Activated T-cell treated with anti-CD3 and anti-CD28 coated beads for 48 hours (primary cell): ENCODE measurements at places on chromosomes 11 and 22.

DNA sequence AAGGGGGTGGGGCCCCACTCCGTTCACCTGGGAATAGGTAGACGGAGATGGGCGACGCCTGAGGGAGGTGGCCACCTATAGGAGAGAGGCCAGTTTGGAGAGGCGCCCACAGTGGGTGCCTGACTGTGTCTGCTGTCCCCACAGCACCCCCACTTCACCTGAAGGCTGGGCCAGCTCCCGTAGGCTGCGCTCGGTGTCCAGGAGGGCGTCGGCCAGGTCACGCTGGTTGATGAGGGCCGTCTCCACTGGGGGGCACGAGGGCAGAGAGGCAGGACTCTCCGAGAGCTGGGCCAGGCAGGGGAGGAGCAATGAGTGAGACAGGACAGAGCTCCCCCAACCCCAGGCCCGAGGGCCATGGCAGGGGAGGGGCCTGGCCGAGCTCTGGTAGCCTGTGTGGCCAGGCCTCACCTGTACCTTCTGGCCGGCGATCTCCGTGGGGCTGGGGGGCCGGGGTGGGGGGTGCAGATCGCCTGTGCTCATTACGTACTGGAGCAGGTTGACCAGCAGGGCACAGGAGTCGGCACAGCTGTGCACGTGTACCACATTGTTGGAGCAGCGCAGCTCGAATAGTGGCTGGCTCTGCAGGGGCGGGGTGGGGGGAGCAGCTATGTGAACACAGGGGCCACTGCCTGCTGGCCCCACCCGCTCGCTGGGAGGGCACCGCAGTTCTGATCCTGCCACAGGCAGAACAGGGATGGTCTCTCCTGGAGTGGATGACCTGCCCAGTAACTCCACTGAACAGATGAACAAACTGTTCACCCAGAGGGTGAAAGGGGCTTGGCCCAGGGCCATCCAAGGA, 14.7 kb downstream of the ATG2A start:
- no peak for DNase-seq

- no peak for DNase-seq
Observed at GRCh38 chr11:126181939-126182730, 29.3 kb downstream of the RPUSD4 start.

GRCh38 chr11:34339149-34340064, 18.4 kb downstream of the ABTB2 start:
- no peak for DNase-seq

- no peak for DNase-seq
Observed at GRCh38 chr11:61491736-61492395, 16.7 kb upstream of the LRRC10B start.

DNA sequence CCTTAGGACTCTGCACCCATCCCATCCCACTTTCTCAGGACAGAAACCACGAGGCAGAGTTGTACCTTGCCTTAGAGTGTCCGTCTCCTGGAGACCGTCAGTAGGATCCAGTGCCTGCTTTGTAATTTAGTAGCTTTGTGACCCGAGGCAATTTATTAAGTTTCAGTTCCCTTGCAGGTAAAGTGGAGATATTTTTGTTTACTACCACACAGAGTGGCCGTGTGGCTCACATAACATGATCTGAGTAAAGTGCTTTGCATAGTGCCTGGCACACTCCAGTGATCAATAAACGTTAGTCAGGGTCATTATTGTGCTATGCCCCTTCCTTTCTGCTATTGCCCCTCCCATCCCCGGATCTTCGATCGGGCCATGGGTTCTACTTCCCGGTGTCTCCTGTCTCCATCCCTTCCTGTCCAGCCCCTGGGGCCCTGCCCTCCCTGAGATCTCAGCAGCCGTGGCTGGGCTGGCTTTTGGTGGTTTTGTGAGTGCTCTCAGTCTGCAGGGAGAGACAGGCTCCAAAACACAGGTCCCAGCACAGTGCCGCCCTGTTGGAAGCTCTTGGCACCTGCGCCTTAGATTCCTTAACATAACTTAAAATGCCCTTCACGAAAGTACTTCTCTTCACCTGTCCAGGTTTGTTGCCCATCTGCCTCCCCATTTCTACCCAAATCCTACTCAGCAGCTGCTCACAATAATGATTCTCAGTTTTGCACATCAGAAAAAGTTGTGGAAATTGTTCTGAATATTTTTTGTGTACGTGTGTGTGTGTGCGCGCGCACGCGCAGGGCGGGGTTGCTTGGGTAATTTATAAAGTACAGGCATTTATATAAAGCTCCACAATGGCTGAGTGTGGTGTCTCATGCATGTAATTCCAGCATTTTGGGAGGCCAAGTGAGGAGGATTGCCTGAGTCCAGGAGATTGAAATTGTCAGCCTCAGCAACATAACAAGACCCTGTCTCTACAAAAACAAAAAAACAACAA, 753.7 kb downstream of the NTM start:
- no peak for DNase-seq

GRCh38 chr11:98561252-98561651, 459.5 kb upstream of the CNTN5 start:
- no peak for DNase-seq

DNA sequence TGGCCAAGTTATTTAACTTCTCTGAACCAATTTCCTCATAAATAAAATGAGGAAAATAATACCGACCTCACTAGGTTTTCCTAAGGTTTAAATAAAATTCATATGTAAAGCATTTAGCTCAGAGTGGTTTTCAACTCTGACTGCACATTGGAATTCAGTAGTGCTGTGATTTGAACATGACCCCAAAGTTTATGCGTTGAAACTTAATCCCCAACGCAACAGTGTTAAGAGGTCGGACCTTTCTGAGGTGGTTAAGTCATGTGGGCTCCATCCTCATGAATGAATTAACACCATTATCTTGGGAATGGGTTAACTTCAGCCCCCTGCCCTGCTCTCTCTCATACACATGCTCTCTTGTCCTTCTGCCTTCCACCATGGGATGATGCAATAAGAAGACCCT, 322.2 kb downstream of the AASDHPPT start:
- no peak for DNase-seq

DNA sequence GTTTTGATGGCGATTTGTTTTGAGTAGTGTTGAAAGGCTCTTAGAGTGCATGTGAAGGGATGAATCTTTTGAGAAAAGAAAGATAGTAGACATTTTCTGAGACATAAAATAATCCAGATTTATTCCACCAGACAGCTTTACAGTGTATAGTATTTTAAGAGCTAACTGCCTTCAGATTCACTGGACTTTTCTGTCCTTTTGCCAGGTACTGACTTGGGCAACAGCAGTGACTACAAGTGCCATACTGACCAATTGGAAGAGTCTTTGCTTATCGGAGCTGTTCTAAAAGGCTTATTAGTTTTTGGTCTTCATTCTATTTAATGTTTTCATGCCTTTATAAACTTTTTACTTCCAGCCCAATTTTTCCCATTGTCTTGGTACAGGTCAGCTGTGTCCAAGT, 32.5 kb downstream of the RTN3 start:
- no peak for DNase-seq
